ENCODE measurements at places on chromosomes 5 and 9.

- DNase-seq: no peak
Observed at GRCh38 chr5:173760461-173761177, 127.5 kb upstream of the CPEB4 start.

GRCh38 chr9:21852754-21853153 is 50.3 kb downstream of the MTAP start:
- no peak for DNase-seq

DNA sequence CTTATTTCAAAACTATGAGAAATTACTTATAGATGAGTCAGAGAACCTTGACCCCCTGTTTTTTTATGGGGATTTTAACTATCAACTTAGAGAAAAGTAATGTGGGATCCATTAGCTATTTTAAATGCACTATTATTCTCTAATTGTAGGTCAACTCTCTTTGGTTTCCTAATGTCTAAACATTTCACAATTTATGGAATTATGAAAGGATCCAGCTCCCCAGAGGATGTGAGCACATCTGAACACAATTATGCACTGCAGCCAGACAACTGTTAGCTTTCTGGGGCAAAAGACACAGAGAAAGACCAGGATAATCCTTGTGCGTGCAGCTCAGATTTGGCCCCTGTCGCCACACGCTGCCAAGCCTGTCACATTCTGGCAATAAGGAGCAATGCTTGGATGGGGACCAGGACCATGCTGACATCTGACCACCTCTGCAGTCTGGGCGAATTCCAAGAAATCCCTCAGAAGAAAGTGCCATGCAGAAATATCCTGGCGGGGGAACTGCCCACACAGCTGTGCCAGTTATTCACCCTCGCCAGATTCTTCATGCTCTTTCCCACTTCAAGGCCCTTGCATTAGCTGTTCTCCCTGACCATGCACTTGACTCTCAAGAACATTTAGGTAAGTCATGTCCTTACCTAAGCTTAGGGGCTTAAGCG is 22.2 kb upstream of the CMBL start:
- DNase-seq: no peak

- DNase-seq: no peak
Observed at GRCh38 chr9:131739133-131739958, 530 bp downstream of the RAPGEF1 start.

- no peak for DNase-seq
Observed at GRCh38 chr9:104808035-104808614, 44.2 kb downstream of the NIPSNAP3B start.

GRCh38 chr9:34484678-34485077 is 26.1 kb downstream of the DNAI1 start:
- DNase-seq: no peak

DNA sequence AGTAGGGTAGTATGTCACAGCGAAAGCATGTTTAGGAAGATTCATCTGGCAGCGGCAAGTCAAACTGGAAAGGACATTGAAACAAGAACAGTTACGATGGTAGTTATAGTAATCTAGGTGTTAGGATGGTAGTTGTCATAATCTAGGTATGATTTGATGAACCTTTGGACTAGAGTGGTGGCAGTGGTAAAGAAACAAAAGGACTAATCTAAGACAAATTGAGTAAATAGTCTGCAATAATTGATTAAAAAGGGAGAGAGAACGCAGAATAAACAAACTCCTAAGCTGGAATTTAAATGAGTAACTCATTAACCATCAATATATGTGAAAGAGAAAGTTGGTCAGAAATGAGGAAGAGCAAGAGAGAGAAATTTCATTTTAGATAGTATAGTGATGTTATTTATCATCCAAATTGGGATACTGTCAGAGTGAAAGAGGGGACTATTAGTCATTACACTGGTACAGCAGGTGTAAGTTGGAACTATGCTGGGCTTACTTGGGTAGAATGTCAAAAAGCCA is 56.8 kb downstream of the MTREX start:
- DNase-seq: no peak

DNA sequence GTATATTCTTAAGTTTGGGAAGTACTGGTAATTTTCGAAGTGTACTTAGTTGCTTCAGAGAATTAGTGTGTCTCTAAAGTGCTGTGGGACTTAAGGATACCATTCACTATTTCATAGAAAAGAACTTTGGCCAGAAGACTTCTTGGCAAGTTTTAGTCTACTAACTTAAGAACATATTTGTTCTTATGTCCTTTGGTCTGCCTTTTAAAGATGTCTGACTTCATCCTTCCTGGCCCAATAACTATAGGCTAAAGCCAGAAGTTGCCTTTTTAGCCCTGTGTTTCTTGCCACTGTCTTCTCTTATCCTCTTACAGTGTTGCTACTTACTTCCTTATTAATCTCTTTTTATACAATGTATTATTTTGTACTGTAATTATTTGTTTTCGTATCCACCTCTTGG is 6.3 kb downstream of the RBM27 start:
- no peak for DNase-seq

DNA sequence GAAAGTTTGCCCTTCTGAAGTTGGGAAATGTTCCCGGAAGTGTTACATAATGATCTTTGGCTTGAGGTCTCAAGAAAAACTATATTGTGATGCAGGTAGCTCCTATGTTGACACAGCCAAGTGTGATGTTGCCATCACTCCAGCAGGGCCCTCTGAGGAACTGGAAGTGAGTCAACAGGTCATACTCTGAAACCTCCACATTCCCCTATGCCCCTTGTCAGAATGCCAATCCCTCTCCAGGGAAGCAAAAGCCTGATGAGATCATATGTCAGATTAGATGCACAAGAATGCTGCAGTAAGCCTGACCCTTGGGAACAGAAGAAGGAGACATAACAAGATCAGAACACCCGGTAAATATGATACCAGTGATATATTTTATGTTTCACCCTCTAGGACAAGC is 66.8 kb upstream of the ITGA2 start:
- DNase-seq: no peak

DNA sequence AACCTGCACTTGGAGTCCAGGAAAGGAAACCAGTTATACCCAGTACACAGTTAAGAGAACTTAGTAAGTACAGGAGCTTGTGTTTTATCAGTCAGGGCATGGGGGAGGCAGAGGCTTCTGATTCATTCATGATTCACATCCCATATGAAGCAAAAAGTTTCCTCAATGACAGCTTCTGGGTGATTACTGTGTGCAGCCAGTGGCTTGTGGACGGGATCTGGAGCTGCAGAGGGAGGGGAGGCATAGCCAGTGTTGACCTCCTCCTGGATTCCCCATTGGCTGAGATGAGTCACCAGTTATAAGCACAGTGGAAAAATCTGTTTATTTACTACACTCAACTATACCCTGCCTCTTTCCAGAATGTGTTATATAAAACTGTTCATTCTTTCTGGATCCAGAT is 17.7 kb downstream of the IL31RA start:
- DNase-seq: no peak

DNA sequence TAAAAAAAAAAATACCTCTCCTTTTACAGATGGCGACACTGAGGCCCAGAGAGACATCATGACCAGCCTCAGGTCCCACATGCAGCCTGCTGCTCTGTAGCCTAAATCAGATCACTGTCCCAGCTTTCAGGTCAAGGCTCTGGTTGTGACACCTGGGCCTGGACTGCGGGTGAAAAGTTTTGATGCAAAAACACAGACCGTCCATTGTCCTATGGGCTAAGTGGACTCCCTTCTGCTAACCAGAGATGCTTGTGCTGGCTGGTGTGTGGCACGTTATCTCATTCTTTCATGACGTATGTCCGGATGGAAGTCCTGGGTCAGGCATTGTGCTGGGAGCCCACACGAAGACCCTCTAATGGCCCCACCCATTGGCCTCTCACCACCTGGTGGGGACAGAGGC is 7.8 kb downstream of the NEK6 start:
- DNase-seq: no peak

- DNase-seq: no peak
Observed at GRCh38 chr5:92527311-92528078, 1053.5 kb downstream of the NR2F1-AS1 start.

DNA sequence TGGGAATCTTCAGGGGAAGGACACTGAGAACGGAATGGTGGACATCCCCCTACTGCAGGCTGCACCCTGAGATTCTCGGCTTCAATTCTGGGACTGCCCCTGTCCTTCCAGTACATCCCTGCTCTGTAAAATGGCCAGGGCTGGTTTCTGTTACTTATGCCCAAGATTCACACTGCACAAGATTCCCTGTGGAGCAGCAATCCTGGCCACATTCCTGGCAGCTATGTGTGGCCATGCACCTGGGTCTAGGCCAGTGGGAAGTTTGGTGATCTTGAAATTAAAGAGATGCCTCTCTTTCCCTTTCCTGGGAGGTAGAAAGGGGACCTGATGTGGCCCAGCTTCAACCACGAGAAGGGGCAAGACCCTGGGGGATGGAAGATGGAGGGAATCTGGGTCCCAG is 27.6 kb downstream of the WHRN start:
- DNase-seq: no peak

- no peak for DNase-seq
Observed at GRCh38 chr5:37248421-37248969, 681 bp downstream of the CPLANE1 start.

GRCh38 chr5:156883316-156883875 is 33.3 kb downstream of the PPP1R2B start:
- no peak for DNase-seq

GRCh38 chr5:149317281-149318048 is 27.8 kb upstream of the GRPEL2 start:
- DNase-seq: no peak

DNA sequence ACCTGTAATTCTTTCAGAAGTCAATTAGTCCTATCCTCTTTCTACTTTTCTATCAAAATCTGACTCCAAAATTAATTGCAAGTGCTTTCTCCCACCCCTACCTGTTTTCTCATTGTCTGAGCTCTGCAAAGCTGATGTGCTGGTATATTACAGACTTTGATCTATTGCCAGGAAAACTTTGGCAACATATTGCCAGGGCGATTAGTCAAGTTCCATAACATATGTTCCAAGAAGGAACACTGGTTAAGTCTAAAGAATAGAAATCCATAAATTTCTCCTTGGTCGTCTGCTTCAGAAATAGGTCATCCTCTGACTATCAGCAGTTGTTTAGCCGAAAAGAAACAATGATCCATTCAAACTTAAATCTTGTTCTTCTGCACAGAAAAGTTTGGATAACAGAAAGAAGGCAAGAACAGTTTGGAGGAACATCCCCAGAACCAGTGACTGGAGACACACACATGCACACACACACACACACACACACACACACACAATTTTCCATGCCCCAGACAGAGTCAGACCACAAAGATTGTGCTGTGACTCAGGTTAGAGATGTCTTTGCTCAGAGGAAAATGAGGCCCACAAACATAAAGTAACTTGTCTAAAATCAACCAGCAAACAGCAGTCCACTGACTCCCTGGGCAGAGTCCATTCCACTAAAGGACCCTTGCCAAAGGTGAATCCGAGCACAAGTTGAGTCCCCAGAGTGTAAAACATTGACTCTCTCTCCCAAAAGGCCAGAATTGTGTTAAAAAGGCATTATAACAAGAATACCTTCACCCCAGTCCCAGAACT is 202.1 kb downstream of the DEPDC1B start:
- no peak for DNase-seq

DNA sequence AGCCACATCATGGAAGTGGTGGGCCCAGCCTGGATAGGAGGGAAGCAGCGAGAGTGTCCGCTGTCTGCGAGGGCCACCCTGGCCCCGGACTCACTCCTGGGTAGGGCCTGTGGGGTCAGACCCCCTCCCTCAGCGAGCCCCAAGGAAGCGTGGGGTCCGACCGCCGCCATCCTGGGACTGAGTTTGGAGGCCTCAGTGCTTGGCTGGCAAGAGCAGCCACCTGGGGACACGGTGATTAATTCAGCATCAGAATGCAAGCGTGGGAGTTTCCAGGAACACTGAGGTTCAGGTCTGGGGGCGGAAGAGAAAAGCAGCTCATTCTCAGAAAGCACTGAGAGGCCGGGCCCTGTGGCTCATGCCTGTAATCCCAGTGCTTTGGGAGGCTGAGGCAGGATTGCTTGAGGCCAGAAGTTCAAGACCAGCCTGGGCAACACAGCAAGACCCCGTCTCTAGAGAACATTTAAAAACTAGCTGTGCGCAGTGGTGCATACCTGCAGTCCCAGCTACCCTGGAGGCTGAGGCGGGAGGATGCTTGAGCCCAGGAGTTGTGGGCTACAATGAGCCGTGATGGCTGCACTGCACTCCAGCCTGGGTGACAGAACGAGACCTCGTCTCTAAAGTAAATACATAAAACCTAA is 18.3 kb upstream of the CAMSAP1 start:
- no peak for DNase-seq

DNA sequence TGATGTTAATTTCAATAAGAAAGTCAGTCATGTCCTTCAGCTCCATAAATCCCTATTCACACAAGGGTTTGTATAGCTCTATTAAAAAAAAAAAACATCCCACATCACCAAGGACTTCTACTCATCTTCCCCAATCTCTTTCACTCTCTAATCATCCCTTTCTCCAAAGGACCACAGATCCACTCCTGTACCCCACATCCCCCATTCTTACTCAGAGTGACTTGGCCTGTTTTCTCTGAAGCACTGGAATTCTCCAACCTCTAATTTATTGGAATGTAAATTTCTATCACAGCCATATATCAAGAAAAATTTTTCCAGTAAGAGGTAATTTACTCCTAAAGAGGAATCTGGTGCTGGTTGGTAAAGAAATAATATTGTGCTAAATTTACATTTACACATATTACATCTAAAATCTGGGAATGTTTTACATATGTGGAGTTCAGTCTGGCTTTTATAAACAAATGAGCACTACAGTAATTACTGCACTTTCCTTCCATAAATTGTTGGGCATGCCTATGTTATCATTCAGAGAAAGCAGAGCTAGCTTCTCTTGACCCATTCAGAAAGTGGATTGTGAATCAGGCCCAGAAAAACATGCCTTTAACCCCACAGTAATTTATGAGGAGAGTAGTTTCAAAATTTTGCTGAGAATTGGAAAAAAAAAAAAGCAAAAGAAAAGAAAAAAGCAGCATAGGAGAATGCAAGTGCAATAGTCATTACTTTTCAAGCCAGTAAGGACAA is 399.5 kb upstream of the TNC start:
- no peak for DNase-seq

DNA sequence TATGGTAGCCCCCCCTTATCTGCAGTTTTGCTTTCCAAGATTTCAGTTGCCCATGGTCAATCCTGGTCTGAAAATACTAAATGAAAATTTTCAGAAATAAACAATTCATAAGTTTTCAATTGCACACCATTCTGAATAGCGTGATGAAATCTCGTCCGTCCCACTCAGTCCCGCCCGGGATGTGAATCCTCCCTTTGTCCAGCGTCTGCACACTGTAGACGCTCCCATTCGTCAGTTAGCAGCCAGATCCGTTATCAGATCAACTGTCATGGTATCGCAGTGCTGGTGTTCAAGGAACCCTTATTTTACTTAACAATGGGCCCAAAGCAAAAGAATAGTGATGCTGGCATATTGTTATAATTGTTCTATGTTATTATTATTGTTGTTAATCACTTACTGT is 98.6 kb downstream of the TMEM215 start:
- no peak for DNase-seq
